MCF 10A (cell line): ENCODE measurements at places on chromosomes 1 and 21. TPM values are rescaled to one million over a fixed set of nuclear protein-coding genes. Genes with fewer than 3 reads are reported as not detected.

DNA sequence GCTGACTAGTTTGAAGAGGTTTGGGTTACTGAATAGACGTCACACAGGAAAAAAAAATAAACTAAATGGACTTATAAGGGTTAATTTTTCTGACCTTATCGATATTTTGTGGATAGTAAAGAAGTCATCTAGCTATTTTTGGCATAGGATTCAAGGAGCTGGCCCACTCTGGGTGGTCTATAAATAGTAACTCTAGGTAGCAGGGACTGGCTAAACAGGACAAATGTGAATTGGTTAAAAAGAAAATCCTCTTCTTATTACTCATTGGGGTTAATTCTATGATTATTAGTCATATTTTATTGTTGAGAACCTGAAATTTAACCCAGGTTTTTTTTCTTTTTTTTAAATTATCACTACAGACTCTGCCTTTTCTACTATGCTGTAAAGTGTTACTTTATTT lies 61.7 kb downstream of the ATF6 start:
- H3K4me3 ChIP-seq = no peak overlapping the region
- no peak for DNase-seq
- no peaks in the 10 kb centered on the region for H3K4me1 ChIP-seq
- H3K27me3 ChIP-seq = no peaks in the 10 kb centered on the region
- no peak overlapping the region for H3K27ac ChIP-seq

- DNase-seq = no peak
- H3K4me3 ChIP-seq = no peak overlapping the region
- H3K27me3 ChIP-seq = no peaks in the 10 kb centered on the region
Measured at GRCh38 chr1:51675177-51675780, 58.4 kb downstream of the OSBPL9 start.

- H3K36me3 ChIP-seq = peaks cover 53% of the 10 kb centered on the region
- no peaks in the 10 kb centered on the region for H3K27me3 ChIP-seq
- no peak for DNase-seq
- peak overlapping the region; percentile 25 for H3K27ac ChIP-seq
- peaks cover 27% of the 10 kb centered on the region for H3K4me1 ChIP-seq
Measured at GRCh38 chr1:42930178-42931107, 28.2 kb downstream of the SLC2A1 start.

DNA sequence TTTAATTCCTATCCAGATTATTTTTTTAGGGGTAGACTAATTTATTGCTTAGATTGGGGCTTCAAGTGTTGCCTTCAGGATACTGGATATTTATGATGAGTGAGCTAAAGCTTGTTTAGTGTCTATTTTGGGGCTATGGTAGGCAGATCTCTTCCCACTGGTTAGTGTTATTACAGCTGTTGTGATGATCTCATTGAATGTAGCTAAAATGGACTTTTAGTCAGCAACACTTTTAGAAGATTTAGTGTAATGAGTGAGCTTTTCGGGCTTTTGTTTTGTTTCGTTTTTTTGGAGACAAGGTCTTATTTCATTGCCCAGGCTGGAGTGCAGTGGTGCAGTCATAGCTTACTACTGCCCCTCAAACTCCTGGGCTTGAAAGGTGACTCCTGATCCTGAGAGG lies 14.2 kb downstream of the THRAP3 start:
- peaks cover 15% of the 10 kb centered on the region for H3K4me1 ChIP-seq
- H3K36me3 ChIP-seq = peaks cover 90% of the 10 kb centered on the region
- no peak overlapping the region for H3K4me3 ChIP-seq
- no peak for DNase-seq

- peaks cover 10% of the 10 kb centered on the region for H3K4me1 ChIP-seq
- peak overlapping the region; percentile 100 for H3K4me3 ChIP-seq
- no peaks in the 10 kb centered on the region for H3K27me3 ChIP-seq
- H3K36me3 ChIP-seq = peaks cover 13% of the 10 kb centered on the region
Measured at GRCh38 chr1:169793730-169794129, 977 bp downstream of the METTL18 start.

The PRDM15 gene
- 5.2 and 5.7 TPM in 2 replicates for total RNA-seq

DNA sequence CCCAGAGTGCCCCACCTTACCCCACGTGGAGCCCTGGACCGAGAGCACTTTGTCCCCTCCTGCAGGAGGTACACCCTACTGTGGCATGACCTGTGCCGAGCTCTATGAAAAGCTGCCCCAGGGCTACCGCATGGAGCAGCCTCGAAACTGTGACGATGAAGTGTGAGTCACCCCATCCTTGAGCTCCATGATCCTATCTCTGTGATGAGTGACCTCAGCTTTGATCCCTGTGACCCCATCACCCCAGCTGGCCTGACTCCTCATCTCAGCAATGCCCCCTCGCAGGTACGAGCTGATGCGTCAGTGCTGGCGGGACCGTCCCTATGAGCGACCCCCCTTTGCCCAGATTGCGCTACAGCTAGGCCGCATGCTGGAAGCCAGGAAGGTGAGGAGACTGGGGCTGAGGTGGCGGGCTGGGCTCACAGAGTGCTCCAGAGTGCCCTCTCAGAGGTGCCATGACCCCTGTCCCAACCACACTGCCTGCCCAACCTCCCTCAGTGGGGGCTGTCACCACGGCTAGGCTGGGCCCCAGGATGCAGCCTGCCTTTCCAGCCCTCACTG lies 16.2 kb upstream of the MPL start:
- H3K36me3 ChIP-seq = peaks cover 6% of the 10 kb centered on the region
- no peaks in the 10 kb centered on the region for H3K27me3 ChIP-seq
- peak; percentile 14 for DNase-seq

DNA sequence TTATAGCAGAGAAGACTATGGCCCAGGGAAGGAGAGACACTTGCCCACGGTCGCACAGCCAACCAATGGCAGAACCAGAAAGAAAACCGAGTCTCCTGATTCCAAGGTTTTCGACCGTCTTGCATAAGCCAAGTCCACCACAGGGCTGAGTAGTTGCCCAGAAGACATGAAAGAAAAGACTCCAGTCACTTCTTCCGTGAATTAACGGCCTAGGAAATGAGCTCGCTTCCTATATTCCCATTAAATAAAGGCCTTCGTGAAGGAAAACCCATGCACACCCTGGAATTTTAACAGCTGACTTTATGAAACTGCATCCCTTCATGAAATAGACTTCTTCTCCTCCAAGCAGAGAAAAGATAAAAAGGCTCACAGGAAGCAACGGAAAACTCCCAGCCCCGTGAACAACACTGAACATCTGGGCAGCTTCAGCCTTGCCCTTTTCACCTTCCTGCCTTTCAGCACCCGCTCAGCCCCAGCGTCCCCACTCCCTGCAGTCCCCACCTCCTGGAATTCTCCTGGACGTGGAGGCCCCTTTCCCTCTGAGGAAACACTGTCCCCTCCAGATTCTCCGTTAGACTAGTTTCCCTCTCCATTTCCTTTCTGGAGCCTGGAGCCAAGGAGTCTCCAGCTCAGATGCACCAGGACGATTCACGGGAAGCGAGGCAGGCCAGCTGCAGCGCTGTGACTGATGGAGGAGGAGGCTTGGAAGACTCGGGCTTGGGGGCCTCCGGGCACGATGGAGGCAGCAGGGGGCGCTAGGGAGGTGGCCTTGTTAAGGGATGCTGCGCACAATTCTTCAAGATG lies 2.7 kb upstream of the MYOC start:
- no peaks in the 10 kb centered on the region for H3K36me3 ChIP-seq
- peaks cover 21% of the 10 kb centered on the region for H3K27me3 ChIP-seq
- no peak overlapping the region for H3K27ac ChIP-seq
- no peak overlapping the region for H3K4me3 ChIP-seq
- peak; percentile 44 for DNase-seq

The CFHR2 gene
- not detected in 2 replicates for total RNA-seq

DNA sequence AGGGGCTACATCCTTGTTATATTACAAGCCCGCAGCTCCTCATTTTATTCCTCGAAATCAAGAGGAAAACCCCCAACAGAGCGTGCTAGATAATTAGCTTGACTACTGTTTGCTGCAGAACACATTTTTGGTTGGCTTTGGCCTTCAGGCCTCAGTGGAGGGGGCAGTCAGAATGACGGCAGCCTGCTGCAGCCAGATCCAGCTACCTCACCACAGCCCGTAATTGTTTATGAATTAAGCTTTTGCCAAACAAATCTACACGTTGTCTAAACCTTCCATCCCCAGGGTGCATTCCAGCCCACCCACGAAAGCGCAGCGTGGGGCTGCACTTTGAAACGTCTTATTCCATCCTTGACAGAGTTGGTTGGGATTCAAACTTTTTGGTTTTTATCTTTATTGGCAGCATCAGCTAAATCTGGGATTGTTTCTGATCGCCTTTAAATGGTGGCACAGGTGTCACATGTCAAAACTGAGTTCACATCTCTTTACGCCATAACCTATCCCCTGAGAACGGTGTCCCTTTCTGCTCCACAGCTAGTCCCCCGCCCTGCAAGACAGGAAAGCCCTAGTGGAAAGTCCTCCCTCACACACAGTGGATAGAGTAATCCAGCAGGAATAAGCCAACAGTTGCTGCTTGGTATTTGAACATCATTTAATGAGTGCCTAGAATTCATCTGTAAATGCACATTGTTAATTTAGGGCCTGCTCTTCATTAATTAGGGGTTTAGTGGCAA lies 195.5 kb downstream of the LMO4 start:
- no peak for DNase-seq
- no peaks in the 10 kb centered on the region for H3K36me3 ChIP-seq
- H3K4me1 ChIP-seq = no peaks in the 10 kb centered on the region

DNA sequence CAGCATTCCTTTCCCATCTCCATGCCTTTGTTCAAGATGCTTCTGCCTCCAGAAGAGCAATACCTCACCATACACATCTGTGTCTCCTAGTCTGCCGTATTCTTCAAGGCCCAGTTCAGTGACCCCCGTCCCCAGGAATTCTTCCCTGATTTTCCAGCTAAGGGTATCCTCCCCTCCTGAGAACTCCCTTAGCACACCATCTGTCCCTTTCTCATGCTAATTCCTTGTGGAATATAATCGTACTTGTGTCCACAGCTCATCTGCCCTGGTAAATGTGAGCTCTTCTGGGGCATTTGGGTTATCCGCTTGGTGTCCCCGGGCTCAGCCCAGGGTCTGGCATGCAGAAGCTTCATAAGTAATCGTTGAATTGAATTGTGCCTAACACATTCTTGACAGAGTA lies 40.9 kb downstream of the BEND5 start:
- H3K27ac ChIP-seq = no peak overlapping the region
- H3K36me3 ChIP-seq = no peaks in the 10 kb centered on the region

- no peaks in the 10 kb centered on the region for H3K36me3 ChIP-seq
- peaks cover 4% of the 10 kb centered on the region for H3K4me1 ChIP-seq
- no peak overlapping the region for H3K27ac ChIP-seq
- H3K4me3 ChIP-seq = no peak overlapping the region
- peak; percentile 56 for DNase-seq
- no peaks in the 10 kb centered on the region for H3K27me3 ChIP-seq
Measured at GRCh38 chr1:230627767-230628166, 14.5 kb upstream of the COG2 start.

DNA sequence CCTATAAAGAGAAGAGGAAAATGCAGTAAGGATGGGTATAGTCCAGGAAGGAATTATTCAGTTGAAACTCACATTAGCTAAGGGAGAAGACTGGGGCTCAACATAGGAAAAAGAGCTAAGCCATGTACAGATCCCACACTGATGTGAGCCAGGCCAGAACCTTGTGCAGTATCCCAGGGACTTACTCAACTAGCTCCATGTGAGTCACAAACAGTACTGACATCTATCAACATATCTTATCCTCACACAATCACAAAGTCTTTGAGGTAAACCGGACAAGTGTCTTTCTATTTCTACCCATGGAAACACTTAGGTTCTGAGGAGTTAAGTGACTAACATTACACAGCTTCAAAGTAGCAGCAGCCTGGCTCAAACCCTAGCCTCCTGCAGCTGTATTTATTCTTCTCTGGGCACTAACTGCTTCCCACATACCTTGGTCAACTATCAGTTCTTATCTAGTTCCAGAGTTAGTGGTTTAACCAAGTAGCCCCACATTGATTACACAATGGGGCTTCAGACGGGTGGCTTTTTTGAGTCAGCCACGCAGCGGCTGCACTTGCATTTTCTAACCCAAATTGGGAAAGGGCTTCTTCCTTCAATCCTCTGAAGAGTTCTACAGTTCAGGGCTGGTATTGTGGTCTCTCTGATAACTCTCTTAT lies 9.5 kb downstream of the CD5L start:
- no peak for DNase-seq
- H3K4me3 ChIP-seq = no peak overlapping the region
- no peak overlapping the region for H3K27ac ChIP-seq

The IFNLR1 gene
- 0.12 and 0.19 TPM in 2 replicates for total RNA-seq

DNA sequence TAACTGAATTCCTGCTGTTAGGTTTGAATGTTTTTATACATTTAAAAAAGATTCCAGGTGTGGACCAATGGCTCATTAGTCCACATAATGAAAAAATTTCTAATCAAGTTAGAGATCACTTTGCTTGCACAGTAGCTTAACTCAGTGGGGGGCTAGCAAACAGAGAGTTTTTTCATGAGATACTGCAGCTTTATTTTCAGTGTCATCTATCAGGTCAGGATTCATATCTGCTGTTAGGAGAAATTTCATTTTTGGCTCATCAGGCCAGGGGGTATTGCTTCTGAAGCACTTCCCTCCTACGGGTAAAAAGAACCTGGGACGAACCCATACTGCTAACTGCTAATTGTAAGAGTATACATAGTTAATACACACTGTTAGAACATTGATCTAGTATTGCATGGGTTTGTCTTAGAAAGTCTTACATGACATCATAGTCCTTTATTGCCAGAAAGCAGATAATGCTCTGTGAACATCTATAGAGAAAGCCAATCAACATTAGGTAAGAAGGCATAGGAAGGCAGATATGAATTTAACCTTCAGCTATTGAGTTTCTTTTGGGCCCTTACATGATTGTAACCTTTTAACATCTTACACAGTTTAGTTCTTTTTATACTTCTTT lies 38.0 kb downstream of the ADGRL2 start:
- no peak overlapping the region for H3K4me3 ChIP-seq
- DNase-seq = no peak
- no peaks in the 10 kb centered on the region for H3K27me3 ChIP-seq
- H3K36me3 ChIP-seq = no peaks in the 10 kb centered on the region

DNA sequence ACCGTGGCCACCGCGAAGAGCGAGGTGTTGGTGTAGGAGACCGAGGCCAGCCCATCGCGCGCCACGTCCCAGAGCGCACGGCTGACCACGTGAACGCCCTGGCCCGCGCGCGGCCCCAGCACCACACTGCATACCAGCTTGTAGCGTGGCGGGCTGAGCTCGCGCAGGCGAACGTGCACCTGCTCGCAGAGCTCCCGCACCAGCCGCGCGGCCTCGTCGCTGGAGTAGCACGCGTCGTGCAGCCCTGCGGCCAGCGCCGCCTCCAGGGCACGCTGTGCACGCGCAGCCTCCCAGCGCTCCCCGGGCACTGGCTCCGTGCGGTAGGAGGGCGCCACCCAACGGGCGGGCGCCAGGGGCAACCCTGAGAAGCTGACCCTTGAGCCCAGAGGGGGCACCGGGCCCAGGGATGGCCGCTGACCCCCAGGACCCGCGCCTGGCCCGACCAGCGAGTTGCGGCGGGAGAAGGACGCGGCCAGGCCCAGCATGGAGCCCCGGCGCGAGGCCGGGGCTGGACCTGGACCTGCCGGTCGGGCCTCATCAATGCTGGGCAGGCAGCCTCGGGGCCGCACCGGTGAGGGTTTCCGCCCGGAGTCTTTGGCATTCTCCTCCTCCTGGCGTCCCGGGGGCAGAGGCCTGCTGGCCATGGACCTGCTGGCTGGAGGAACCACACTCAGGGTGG lies 987 bp downstream of the DYNLT4 start:
- peaks cover 81% of the 10 kb centered on the region for H3K36me3 ChIP-seq
- peak overlapping the region; percentile 100 for H3K27ac ChIP-seq

The MAP1LC3C gene
- not detected in 2 replicates for total RNA-seq
